ENCODE measurements at places on chromosomes 16 and 17.
A peak's percentile ranks its signal among the peaks of the same experiment; 100 is the strongest.

DNA sequence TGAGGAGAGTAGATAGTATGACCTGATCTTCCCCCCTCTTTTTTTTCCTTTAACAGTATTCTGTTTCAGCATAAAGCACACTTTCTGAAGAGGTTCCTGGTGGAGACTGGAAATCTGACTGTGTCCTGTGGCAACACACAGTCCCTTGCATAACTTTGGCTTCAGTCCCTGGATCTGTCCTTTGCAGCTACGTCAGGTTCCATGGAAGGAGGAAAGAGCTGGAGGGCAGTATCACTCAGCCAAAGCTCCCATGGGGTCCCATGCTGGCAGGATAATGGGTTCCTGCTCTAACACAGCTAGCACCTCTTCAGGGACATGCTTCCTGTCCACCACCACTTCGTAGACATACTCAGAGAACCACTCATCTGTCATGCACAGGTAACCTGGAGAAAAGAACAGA, 13.3 kb upstream of the SLC6A4 start:
- no peak for DNase-seq

DNA sequence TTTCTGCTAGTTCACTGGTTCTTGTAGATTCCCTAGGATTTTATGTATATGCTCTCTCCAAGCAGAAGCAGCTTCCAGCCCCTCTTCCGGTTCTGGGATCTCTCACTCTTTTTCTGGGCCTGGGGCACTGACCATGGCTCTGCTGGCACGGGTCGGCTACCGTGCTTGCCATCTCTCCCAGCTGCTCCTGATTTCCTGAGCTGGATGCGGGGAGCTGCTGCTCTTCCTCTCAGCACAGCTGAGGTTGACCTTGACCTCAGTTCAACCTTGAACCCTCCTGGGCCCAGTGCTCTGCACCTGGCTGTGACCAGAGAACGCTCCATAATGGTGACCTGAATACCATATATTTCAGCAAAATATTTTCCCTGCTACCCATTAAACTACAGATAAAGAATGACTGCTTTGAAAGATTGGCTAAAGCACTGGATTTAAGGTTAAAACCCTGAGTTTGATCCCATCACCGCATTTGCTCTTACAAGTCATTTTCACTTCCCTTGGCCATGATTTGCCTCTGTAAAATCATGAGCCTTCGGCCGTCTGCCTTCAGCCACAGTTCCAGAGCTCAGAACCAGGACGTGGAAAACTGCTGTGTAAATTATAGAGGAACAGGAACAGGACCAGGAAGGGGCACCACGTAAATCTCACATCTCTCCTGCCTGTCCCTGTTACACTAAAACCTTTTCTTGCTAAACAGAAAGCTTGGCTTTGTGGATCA, 130.8 kb upstream of the CHMP6 start:
- peak; percentile 20 for DNase-seq

GRCh38 chr17:78828470-78829185, 12.0 kb downstream of the USP36 start:
- DNase-seq: peak; percentile 61

- peak; percentile 95 for DNase-seq
Measured at GRCh38 chr17:81309140-81309858, 14.2 kb upstream of the SLC38A10 start.

GRCh38 chr16:30491744-30492308, 19.3 kb downstream of the ITGAL start:
- DNase-seq: no peak

DNA sequence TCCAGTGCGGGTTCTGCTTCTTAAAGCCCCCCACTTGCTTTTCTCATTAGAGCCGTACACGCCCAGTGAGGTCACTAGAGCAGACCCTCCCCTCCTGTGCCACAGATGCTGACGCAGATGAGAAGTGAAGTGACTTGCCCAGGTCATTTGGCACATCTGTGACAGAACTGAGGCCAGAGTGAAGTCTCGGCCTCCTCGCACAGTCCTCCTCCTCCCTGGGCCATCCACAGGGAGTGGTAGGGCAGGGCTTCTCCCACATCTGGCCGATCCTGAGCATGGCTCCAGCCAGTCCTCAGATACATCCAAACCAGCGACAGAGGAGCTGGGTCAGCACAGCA, 15.3 kb upstream of the TBX2 start:
- DNase-seq: no peak

GRCh38 chr17:804541-805435, 22.6 kb downstream of the MRM3 start:
- DNase-seq: no peak

- DNase-seq: no peak
Measured at GRCh38 chr17:80961541-80962330, 29.9 kb upstream of the CHMP6 start.

- DNase-seq: no peak
Measured at GRCh38 chr17:42751628-42752027, 6.8 kb upstream of the EZH1 start.

DNA sequence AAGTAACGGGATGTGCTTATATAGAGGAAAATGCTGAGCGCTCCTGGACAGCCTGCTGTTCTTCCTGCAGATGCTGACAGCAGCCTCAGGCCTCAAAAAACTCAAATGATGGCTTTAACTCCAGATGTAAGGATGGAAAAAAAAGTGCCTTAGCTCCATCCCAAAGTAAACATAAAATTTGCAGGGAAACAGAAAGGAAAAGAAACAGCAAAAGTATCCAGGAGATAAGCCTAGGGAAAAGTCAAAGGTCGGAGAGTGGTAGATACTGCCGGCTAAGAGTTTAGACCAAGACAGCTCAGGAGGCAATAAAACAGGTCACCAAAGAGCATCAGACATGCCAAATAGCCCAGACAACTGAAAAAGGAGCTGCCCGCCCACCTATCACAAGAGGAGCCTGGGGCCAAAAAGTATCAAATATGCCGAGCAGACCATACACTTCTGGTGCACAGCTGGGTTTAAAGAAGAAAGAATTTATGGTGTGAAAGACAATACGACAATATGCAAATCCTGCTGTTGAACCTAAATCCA, 6.9 kb downstream of the KRT31 start:
- no peak for DNase-seq

DNA sequence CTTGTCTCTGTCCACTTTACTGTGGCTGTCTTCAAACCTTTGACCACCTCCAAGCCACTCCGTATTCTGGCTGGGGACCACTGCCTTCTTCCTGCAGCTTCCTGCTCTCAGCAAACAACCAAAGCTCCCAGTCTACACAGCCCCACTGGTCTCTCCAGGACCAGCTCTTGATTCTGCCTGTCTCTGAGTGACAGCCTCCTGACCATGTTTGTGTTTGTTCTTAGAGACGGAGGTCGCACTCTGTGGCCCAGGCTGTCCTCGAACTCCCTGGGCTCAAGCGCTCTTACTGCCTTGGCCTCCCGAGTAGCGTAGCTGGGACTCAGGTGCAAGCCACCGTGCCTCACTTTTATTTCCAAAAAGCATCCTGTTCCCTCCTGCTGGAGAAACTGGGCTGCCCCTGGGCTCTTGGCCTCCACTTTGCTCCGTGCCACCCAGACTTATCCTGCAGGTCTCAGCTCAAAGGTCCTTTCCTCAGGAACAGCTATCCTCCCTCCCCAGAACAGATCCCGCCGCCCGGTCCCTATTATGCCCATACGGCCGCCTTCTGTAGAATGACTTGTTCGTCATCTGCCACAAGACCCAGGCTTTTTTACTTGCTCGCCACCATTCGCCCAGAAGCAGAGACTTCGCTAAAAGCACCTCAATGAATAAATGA, 9.1 kb downstream of the MNT start:
- no peak for DNase-seq

- peak; percentile 63 for DNase-seq
Measured at GRCh38 chr16:756428-756827, 4.1 kb upstream of the MSLN start.
